ENCODE measurements at places on chromosomes 6 and 20. TPM values are rescaled to one million over a fixed set of nuclear protein-coding genes. Genes with fewer than 3 reads are reported as not detected.

- no peaks in the 10 kb centered on the region for H3K36me3 ChIP-seq
- no peak for DNase-seq
- H3K27me3 ChIP-seq: no peaks in the 10 kb centered on the region
- H3K4me1 ChIP-seq: no peaks in the 10 kb centered on the region
- no peak overlapping the region for H3K27ac ChIP-seq
Measured at GRCh38 chr6:166684170-166684569, 57.1 kb upstream of the RPS6KA2 start.

DNA sequence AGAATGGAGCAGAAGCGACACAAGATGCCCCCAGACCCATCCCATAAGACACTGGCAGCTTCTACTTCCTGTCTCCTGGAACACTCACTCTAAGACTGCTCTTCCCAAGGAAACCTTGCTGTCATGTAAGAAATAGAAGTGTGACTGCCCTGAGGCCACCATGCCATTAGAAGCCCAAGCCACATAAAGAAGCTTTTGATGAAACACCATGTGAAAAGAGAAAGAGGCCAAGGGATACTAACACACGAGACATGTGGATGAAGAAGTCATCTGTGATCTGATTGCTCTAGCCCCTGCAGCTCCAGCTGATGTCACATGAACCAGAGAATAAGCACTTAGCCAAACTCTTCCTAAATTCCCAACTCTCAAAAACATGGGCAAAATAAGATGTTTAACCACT is 117.9 kb upstream of the PCSK2 start:
- no peaks in the 10 kb centered on the region for H3K36me3 ChIP-seq
- no peaks in the 10 kb centered on the region for H3K27me3 ChIP-seq
- H3K4me1 ChIP-seq: no peaks in the 10 kb centered on the region
- no peak for DNase-seq

- H3K4me3 ChIP-seq: no peak overlapping the region
- H3K27me3 ChIP-seq: no peaks in the 10 kb centered on the region
- no peaks in the 10 kb centered on the region for H3K4me1 ChIP-seq
- no peak for DNase-seq
- no peak overlapping the region for H3K27ac ChIP-seq
Measured at GRCh38 chr6:87182321-87182720, 27.0 kb downstream of the ZNF292 start.

GRCh38 chr6:85368631-85369030 is 81.3 kb upstream of the NT5E start:
- H3K4me1 ChIP-seq: no peaks in the 10 kb centered on the region
- H3K27ac ChIP-seq: no peak overlapping the region
- H3K27me3 ChIP-seq: no peaks in the 10 kb centered on the region

GRCh38 chr6:89999945-90000825 is 105.9 kb downstream of the GJA10 start:
- no peaks in the 10 kb centered on the region for H3K27me3 ChIP-seq
- no peak overlapping the region for H3K4me3 ChIP-seq
- peaks cover 5% of the 10 kb centered on the region for H3K4me1 ChIP-seq
- peak; percentile 59 for DNase-seq
- H3K36me3 ChIP-seq: no peaks in the 10 kb centered on the region

Gene VIP
- 0.48 TPM for total RNA-seq

Data from breast epithelium (tissue), 4 donors.